ENCODE measurements at places on chromosomes 11 and 22.

DNA sequence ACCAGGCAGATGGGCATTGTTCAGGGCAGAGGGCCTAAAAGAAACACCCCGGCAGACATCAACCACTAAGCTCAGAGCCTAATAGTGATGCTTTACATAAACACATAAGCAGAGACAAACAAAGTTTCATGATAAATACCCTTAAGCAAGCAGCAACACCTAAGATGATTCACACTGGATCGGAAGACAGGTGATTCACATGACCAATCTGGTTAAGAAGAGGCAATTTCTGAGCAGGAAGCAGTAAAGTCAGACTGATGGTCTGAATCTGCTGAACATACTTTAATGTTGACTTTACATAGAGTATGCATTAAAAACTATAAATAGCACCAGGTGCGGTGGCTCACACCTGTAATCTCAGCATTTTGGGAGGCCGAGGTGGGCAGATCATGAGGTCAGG is 56.1 kb downstream of the SYN3 start:
- no peak for DNase-seq

GRCh38 chr22:19317865-19318264 is 26.3 kb upstream of the CLTCL1 start:
- no peak for DNase-seq

DNA sequence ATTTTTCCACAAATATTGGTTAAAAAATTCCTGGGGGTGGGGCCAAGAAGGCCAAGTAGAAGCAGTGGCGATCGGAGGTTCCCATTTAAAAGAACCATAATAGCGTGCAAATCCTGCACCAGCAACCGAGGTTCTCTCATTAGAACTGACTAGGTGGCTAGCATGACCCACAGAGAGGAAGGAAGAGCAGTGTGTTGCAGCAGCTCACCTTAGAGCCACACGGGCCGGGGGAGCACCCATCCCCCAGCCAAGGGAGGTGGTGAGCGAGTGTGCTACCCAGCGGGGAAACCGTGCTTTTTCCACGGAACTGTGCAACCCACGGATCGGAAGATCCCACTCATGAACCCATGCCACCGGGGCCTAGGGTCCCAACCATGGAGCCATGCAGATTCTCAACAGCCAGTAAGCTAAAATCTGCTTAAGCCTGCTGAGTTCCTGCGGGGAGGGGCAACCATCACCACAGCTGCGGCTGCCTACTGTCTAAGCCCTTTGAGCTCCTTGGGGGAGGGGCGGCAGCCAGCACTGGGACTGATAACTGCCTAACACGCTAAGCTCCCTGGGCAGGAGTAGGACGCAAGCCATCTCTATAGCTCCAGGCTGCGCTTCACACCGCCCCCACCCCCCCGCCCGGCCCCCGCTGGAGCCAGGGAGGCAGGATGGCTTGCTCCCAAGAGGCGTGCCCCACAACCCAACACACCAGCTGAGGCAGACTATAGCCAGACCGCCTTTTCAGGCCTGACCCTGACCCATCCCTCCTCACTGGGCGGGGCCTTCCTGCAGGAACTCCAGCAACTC is 21.0 kb upstream of the HTATIP2 start:
- no peak for DNase-seq

DNA sequence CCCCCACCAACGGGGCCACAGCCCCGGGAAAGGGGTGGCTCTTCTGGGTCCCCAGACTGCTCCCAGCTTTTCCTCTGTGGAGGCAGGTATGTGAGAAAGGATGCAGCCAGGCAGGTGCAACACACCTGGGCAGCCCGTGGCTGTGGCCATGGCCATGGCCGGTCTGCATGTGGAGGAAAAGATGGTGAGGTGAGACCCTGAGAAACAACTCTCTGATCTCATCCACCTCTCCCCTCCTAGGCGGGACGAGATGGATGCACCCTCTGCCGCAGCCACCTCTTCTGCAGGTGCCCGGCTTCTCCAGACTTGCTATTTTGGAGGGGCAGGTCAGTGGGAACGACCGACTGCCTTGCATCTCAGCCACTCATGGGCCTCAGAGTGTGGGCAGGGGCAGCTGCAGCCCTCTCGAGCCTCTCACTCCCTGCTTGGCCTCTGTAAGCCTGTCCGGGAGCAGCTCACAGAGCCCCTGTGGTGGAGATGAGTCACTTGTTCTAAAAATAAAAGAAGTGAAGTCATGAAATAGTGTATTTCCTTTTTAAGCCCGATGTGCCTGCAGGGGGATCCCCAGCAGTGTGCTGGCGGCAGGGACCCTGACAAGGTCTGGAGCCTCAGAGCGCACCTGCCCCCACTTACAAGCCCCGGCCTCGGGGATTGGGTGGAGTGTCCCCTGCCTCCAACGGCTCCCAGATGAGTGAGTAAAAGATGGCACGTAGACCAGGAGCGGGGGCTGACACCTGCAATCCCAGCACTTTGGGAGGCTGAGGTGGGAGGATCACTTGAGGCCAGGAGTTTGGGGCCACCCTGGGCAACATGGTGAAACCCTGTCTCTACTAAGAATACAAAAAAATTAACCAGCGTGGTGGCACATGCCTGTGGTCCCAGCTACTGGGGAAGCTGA is 10.7 kb downstream of the SMIM38 start:
- peak; percentile 78 for DNase-seq

DNA sequence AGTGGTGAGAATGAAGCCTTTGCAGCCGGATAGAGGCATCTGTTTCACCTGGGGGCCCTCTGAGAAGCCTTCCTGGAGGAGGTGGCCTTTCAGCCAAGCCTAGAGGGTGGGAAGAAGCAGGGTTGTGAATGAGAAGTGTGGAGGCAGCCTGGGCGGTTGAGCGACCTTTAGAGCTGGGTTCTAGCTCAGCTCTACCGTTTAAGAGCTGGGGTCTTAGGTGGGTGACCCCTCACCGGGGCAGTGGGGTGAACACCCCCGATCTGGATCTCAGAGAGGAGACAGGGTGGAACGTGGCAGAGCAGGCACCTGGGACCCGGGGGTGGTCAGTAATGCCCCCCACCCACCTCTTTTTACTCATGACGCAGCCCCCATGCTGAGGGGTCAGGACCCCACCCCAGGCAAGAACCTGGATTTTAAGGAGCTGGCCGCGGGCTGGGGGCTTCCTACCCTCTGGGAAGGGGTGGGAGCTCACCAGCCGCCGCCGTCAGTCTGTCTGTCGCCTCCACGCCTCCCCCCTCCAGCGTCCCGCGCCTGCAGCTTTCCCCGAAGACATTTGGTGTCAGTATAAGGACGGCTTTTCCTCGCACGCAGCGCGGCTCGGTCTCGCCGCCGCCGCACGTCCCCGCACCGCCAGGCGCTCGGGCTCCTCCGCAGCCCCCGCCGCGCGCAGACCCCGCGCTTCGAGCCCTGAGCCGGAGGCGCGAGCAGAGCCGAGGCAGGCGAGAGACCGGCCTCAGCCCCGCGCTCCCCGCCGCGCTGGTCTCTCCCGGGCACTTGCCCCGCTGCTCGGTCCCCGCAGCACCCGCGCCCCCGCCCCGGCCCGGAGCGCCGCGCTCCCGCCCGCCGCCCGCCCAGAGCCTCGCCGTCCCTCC is 13.3 kb upstream of the CACNA1I start:
- peak; percentile 78 for DNase-seq

DNA sequence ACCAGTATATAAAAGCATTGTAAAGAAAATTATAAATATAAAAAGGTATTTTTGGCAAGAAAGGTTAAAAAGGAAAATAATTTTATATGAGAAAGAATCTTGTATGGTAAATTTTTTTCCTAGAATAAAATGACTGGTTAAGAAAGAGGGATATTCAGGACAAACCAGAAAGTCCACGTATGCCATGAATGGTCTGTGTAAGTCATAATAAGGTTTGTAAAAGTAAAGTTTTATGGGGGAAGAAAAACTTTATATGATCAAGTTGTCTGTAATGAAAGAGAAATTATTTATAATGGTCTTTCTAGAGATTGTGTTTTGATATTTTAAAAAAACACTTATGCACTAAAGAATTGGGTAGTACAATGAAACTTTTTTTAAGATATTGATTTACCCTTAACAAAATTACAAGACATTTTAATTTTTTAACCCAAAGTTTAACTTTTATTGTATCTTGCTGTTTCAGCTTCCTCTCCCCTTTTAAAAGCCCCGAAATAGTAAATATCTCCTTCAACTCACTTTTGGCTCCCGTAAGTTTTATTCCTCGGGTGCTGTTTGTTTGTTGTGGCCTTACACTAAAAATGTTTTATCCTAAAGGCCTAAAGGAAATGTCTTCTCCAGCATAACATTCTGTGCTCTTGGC is 47.7 kb downstream of the AMOTL1 start:
- no peak for DNase-seq

DNA sequence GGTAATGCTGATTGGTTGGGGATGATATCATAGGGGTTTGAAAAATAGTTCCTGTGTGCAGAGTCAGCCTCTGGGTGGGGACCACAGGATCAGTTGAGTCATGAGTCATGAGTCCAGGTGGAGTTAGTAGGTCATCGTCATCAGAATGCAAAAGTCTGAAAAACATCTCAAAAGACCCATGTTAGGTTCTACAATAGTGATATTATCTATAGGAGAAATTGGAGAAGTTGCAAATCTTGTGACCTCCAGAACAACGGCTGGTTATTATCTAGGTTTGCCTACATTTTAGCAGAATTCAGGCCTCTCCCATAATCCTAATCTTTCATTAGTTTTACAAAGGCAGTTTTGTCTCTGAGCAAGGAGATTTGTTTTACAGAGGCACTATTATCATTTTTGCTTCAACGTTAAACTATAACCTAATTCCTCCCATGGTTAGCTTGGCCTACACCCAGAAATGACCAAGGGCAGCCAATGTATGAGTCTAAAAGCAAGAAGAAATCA is 38.9 kb downstream of the MS4A2 start:
- DNase-seq: no peak

DNA sequence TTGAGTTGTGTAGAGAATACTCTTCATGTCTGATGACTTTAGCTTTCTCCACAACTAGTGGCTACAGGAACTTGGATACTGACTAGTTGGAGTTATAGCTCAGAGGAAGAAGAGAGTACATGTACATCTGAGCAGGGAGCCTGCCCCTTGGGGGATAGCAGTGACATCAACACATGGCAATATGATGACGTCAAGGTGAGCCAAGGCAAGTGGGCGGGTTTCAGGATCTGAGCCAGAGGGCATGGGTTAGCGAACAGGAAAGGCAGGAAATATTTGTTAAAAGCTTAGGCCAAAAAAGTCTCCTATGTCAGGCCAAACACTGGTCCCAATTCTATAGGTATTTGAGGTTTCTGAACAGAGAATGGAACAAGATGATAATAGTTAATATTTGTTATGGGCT is 42.0 kb upstream of the HORMAD2 start:
- DNase-seq: no peak

DNA sequence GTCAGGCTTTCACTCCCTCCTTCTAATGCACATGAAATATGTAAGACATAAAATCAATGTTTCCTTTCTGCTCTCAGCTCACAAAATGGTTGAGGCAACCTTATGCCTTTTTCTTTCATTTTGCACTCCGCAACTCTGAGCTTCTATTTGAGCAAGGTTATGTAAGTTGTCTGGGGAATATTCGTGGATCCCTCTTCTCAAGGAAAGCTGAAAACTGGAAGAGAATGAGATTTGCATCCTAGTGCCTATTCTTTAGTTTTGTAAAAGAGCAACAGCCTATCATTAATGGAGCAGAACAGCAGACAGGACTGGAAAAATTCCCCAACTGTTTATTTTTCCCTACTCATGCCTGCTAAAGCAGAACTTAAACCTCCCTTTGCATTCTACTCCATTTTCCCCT is 141.7 kb downstream of the FAM76B start:
- no peak for DNase-seq

GRCh38 chr11:120562806-120563425 is 51.4 kb downstream of the GRIK4 start:
- DNase-seq: peak; percentile 31

- peak; percentile 24 for DNase-seq
These were observed 8.9 kb upstream of the SCARF2 start for GRCh38 chr22:20446383-20446970.

- no peak for DNase-seq
These were observed 17.9 kb upstream of the RRAS2 start for GRCh38 chr11:14376920-14377319.

DNA sequence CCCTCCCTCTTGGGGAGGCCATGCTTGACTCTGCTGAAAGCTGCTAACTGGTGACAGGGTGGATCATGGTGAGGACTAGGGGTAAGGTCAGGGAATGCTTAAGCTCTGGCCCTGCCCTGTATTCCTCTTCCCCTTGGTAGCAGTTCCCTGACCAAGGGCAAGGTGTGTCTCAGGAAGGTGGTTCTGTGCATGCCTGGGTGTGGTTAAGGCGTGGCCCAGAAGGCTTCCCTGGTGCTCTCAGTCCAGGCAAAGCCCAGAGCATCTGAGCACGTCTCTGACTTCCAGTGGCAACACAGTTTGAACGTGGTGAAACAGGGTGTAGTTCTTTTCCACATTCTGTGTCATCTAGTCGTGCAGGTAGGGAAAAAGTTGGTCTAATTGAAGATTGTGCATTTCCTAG is 53.1 kb upstream of the HORMAD2 start:
- DNase-seq: no peak

DNA sequence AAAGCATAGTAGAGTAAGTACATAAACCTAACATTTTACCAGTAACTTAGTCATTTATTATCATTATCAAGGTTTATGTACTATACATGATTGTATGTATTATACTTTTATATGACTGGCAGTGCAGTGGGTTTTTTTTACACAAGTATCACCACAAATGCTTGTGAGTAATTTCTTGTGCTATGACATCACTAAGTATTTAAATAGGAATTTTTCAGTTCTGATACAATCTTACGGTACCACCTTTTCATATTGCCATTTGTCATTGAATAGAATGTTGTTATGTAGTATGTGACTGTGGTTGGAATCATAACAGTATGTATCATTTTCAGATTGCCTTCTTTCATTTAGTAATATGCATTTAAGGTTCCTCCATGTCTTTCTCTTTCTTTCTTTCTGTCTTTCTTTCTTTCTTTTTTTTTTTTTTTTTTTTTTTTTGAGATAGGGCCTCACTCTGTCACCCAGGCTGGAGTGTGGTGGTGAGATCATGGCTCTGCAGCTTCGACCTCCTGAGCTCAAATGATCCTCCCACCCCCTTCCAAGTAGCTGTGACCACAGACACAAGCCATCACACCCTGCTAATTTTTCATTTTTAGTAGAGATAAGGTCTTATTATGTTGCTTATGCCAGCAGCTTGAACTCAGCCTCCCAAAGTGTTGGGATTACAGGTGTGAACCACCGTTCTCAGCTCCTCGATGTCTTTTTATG is 18.6 kb downstream of the ATM start:
- peak; percentile 74 for DNase-seq

- DNase-seq: no peak
These were observed 445.6 kb downstream of the NTM start for GRCh38 chr11:131816051-131816450.

DNA sequence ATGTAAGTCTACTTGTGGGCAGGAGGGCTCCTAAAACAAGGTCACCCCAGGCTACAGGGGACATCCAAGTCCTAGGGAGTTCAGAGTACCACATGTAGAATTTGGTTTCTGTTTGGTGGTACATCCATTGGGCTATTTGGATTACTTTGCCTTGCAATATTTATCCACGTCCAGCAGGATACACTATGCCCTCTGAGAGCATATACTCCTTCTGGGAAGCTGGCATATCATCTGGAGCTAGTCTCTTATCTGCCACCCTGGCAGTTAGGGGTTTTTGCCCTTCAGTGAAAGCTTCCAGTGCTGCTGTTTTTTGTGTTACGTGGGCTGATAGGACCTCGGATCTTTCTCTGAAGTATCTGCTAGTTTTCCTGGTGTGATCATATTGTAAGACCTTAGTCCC is 7.3 kb downstream of the LMO2 start:
- DNase-seq: no peak
